ENCODE measurements at places on chromosomes 13 and 19.

DNA sequence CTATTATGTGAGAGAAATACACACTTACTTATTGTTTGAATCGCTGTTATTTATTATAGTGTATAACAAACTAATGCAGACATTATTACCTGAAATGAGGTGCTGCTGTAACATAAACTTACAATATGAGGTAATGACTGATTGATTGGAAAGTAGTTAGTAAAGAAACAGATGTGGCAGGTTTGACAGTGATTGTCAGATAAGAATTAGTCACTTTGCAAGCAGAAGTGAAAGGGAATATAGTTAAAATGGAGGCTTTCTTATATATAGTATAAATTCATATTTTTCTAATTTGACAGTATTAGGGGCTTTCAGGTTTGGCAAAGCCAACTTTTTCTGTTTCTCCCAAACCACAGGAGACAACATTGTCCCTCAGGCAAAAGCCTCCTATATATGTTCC is 20.6 kb downstream of the MIR17HG start:
- DNase-seq: no peak

- DNase-seq: no peak
Observed at GRCh38 chr13:35389535-35389934, 87.0 kb downstream of the MAB21L1 start.

GRCh38 chr13:93283255-93283654 is 56.6 kb downstream of the GPC6 start:
- DNase-seq: no peak

DNA sequence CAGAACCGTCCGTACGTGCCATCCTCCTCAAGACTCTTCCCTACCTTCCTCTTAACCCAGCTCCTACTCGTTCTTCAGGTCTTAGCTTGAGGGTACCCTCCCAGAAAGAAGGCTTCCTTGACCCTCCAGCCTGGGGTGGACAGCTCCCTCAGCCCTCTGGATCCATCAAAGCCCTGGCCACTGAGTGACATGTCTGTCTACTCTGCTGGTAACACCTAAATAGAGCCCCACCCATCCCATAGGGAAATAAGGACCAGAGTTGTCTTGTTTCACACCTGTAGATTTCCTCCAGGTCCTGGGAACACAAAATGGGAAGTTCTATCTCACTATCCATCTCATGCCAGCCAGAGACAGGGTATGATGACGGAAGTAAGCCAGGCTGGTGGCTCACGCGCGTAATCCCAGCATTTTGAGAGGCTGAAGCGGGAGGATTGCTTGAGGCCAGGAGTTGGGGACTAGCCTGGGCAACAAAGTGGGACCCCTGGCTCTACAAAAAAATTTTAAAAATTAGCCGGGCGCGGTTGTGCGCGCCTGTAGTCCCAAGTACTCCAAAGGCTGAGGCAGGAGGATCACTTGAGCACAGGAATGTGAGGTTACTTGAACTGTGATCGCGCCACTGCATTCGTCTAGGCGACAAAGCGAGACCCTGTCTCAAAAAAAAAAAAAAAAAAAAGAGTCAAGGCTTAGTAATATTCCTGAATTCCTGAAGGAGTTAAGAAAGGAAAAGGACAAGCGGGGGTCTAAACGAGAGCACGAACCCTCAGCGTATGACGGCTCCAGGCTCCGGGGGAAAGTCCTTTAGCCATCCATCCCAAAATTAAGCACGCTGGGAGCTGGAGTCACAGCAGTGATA is 566 bp upstream of the CCDC97 start:
- DNase-seq: no peak

DNA sequence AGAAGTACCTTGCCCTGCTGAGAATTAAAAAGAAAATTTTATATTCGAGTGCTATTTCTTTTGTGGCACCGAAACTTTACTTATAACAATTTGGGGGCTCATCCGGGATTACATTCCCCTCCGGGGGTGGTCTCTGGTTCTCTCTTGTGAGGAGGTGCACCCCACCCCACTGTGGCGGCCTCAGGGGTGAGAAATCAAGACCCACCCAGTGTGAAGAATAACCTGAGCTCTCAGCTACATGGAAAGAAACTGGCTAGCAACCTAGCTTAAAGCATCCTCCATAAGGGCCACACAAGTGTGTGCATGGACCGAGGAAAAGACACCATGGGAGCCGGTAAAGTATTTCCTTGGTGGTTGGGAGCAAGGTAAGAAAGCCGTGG is 50.9 kb upstream of the ANKRD10 start:
- no peak for DNase-seq

All from stimulated activated CD8-positive, alpha-beta memory T cell treated with anti-CD3 and anti-CD28 coated beads, Interleukin-4, amount 100 ng/mL, for 4 hours (primary cell).